ENCODE measurements at places on chromosomes 16 and 17.

- DNase-seq = no peak
These were observed 1.5 kb upstream of the ALDH3A2 start for GRCh38 chr17:19646788-19647696.

DNA sequence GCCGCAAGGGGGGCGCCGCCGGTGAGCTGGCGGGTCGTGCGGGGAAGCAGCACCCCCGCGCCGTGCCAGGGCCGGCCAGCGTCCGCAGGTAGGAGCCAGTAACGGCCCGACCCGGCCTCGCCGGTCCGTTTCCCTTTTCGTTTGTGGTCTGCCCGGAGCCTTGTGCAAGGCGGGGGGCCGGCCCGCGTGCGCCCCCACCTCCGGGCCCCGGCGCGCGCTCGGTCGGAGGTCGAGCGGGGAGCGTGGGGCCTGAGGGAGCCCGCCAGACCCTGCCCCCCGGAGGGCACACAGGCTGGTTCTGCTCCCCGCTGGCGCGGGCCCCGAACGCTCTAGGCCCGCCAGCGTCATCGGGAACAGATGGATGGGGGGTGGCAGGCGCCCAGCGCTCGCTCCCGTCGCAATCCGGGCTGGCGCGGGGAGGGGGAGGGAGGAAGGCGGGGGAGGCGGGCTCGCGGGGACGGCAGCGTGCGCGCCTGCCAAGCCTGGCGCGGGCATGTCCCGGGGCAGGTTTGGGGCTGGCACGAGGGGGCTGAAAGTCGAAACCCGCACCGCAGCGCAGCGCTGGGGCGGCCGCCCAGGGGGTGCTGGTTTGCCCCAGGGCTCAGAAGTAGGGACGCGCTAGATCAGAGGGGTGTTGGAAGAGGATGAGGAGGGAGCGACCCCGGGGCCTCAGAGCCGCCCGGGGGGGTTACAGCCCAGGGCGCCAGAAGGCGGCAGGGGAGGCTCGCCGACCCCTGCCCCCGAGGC, 1.5 kb upstream of the GSE1 start:
- no peak for DNase-seq

DNA sequence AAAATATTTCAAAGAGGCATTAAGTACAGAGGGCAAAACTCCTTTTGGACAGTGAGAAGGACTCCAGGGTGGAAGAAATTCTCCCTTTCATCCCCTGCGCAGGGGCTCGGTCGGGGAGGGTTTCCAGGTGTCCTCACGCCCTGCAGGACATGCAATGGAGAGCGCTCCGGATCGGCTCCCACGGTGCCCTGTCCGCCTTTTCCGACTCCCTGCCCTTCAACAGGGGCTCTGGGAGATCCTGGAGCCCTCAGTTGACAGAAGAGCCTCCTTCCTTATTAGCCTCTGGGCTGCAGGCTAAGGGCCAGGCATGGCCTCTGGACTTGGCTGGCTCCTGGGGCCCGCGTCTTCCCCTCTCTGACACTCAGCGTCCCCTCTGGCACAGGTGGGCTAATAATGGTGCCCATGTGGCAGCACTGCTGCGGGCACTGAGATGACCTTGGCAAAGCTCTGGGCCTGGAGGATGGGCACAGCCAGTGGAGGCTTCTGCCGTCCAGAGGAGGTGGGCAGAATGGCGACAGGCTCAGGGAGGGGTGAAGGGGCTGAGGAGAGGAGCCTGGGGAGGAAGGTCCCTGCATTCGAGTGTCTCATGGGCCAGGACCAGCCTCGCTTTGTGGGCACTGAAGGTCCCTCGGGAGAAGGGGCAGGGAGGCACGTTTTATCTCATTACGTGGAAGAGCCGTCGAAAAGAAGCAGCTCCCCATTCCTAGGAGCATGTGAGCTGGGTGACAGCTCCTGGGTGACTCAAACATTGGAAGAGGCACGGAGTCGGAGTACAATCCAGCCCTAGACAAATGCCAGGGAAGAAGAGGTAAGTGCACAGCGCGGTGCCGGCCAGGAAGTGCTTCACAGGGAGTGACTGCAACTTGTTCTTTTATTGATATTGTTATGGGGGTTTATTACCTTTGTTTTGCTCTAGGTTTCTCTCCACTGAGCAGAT, 161.7 kb downstream of the IRF8 start:
- DNase-seq = no peak

DNA sequence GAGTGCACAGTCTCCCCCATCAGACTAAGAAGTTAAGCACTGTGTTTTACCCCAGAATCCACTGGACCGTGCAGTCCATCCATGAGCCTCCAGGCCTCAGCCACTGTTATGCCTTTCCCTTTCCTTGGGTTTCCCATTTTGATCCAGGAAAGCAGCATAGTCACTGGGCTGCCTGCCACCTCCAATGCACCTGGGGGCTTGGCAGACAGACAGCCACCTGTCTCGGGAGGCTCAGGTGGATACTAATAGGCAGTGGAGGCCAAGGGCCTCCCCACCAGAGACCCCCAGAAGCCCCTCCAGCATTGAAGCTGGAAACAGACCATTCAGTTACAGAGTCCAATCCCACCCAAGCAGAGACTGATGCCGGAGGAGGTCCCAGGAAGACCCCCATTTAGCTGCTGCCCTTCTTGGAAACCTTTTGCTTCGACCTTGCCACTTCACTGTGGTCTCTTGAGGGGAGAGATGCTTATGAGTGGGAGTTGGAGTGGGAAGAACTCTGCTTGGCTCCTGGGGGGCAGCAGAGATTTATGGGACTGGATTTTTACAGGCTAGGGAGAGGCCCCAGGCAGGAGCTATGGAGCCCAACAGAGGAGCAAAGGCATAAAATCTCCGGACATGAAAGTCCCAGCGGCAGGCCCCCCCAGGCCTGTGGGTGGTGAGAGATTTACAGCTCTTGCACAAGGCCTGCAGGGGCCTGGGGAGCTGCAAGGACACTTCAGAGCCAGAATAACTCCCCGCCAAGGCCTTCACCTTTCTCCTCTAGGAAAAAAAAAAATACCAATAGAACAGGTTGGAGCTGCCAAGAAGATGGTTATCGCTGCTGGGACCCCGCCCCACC, 12.2 kb upstream of the SP2 start:
- no peak for DNase-seq

DNA sequence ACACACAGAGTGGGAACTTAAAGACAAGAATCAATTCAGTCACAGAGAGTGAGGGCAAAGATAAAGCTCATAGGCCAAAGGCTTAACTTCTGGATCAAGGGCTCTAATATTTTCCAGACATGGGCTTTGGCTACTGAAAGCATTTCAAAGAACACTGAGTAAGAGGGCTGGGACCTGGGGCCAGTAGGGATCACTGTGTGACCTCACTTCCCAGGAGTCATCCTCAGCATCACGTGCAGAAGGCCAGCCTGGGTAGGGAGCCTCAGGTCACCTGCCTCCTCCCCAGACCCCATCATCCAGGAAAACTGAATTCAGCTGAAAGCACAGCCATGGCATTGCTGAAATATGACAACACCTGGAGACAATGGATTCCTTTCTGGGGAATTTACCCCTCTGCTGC, 163.5 kb downstream of the RAB11FIP4 start:
- DNase-seq = no peak

DNA sequence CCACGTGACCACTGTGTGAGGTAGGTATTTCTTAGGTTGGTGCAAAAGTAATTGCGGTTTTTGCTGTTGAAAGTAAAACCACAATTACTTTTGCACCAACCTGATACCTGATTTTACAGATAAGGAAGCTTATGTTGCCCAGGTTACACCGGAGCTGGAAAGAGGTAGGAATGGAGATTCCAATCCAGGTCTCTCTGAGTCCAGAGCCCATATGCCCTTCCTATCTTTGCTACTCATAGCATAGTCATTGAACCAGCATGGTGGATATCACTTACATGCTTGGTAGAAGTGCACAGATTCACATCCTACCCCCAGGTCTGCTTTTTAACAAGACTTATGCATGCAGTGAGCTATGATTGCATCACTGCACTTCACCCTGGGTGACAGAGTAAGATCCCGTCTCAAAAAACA, 61.8 kb downstream of the ARSG start:
- no peak for DNase-seq

- DNase-seq = no peak
These were observed 1.1 kb downstream of the NOXO1 start for GRCh38 chr16:1980030-1980769.

- no peak for DNase-seq
These were observed 27.2 kb downstream of the MAP2K4 start for GRCh38 chr17:12047681-12048376.

GRCh38 chr16:80946481-80946880, 60.2 kb downstream of the CMC2 start:
- no peak for DNase-seq

Measured in neural crest cell (in vitro differentiated cells).